ENCODE measurements at places on chromosomes 2 and 18.

GRCh38 chr2:132656266-132656975 lies 13.6 kb downstream of the LYPD1 start:
- DNase-seq: no peak

GRCh38 chr2:241894056-241894641 lies 24.6 kb downstream of the RTP5 start:
- DNase-seq: no peak

GRCh38 chr18:37019157-37019827 lies 190.4 kb downstream of the KIAA1328 start:
- no peak for DNase-seq

DNA sequence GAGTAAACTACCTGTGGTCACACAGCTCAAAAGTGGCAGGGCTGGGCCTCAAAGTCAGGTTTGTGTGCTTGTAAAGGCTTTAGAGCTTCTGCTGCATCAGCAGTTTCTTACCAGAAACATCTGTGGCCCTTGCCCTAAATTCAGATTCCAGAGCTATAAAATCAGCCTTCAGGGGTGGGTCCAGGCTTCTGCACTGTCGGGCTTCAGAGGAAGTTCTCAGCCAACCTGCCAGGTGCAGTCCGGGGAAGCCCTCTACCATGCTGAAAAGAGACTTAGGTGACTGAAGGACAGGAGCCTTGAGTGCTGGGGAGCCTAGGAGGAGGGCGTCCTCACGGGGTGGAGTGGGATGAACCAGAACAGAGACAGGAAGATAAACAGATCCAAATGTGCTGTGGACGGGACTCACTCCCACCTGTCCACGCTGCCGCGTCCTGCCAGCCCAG lies 69.9 kb upstream of the HS6ST1 start:
- DNase-seq: no peak

GRCh38 chr2:230324503-230324902 lies 2.5 kb upstream of the SP140L start:
- no peak for DNase-seq

DNA sequence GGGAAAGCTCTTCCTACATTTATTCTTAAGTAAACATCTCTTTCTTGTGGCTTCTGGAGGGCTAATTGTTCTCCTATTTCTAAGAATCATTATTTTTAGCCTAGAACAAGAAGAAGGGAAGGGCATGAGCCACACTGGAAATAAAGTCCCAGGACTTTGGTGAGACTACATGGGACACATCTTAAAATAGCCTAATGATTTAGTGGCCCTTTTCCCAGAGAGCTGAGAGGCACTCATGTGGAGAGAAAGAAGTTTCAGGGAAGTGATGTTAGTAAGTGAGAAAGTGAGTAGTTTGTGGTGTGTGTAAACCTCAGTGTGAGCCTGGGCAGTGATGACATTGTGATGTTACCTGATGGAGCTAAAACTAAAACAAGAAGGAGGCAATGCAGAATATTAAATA lies 14.6 kb downstream of the ITGA4 start:
- DNase-seq: no peak

DNA sequence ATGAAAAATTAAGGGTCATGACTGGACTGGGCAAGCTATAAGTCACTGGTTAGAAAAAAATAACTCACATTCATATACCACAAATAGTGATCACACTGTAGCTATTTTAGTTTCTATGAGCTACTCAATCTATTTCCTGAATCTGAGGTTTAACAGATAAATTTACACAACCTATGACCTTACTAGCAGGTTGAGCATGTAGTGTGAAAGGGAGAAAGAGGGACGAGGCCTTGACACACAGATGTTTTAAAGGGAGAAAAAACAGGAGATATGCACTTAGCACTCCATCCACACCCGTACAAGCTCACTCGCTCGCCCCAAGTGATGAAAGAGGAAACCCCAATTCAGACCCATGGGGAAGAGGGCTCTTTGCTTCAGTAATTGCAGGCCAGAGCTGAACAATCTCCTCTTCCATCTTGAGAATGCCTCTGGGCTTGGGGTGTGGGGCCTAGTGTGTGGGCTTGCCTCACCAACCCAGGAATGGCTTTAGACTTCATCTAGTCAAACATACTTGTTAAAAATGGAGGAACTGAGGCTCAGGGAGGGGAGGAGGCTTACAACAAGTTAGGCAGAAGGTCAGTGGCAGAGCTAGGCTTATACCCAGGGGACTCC lies 10.7 kb downstream of the CYRIA start:
- DNase-seq: no peak

GRCh38 chr18:2535419-2535910 lies 35.8 kb downstream of the METTL4 start:
- DNase-seq: no peak

DNA sequence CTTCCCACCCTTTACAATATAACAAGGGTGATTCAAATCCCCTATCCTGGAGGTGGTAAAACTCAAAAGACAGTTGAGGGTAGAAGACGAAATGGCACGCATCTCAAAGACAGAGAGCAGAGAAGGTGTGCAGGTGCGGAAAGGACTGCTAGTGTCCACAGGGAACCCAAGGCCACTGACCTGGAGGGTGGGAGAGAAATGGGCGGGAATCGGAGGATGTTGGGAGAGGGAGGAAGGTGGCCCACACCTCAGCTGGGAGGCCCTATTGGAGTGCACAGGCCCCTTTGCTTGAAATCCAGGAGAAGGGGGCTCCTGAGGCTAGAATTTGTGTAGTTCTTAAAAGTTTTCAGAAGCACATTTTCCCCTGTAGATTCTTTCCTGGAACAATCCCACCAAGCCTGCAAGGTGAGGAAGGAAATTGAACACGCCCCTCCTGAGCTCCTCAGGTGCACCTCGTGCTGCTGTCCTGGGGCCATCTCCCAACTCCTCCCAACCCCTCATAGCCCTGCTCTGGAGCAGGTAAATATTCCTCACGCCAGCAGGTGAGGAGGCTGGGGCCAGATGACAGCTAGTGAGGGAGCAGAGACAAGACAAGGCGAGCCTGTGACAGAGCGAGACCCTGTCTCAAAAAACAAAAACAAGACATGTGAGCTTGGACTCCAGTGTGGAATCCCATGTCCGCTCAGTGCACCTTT lies 99.3 kb downstream of the MCFD2 start:
- no peak for DNase-seq

GRCh38 chr18:57461652-57462269 lies 26.6 kb downstream of the ONECUT2 start:
- DNase-seq: no peak

GRCh38 chr2:127052771-127053691 lies 53.9 kb downstream of the BIN1 start:
- DNase-seq: no peak

DNA sequence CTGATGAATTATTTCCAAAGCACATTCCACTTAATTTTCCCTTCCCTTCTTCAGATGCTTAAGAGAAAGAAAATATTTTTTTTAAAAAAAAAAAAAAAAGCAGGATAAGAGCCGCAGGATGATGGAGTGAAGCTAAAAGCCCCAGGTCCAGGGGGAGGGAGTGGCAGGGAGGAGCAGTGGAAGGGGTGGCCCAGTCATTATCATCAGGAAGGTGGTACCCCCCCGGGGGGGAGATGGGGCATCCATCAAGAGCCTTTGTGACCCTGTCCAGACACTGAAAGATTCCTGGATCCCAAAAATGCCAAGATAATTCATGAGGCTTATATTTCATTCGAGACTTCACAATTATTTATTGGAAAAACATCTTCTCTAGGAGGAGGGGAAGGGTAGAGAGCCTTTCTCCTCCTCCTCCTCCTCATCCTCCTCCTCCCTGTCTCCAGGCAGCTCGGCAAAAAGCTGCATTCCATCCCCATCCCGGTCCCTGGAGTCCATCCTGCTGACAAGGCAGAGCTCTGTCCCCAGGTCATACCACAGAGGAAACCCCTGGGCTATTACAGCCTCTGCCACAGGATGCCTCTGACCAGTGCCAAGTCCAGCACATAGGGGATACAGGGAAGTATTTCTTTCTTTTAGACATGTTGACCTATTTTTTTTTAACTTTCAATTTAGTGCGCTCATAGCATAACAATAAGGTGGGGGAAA lies 125.3 kb downstream of the TWIST2 start:
- no peak for DNase-seq

- DNase-seq: no peak
These were observed 78.6 kb downstream of the FARSB start for GRCh38 chr2:222577341-222577740.
